ENCODE measurements at places on chromosomes 5 and 9.

GRCh38 chr9:82132024-82132423 is 143.5 kb downstream of the SPATA31D1 start:
- no peak for DNase-seq

DNA sequence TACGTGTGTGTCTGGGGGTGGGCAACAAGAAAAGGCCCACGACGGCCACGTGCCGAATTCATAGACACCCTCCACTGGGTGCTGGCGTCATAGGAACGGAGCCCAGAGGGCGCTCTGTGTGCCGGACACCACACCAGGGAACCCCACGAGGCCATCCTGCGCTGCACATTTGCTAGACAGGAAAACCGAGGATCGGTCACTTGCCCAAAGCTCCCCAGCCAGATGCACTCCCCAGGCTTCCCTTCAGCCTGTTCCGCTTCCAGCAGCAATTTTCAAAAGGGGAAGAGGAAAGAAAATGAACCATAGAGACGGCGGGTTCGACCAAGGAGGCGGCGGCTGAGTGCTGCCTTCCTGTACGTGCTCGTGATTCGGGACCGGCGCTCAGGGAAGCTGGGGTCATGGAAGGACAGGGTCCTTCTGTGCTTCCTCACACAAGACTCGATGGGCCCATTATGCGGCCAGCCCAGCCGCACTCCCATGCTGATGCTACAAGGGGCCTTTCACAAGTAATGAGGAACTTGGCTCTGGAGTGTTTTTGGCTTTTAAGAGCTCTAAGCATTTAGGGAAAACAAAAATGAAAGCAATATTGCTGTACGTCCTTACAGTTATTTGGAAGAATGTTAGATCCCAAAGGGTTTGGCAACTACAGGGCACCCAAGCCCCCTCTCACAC is 124.6 kb upstream of the SARDH start:
- DNase-seq: peak; percentile 80

GRCh38 chr5:42811591-42812446 is at the start of gene SELENOP:
Gene SELENOP, minus strand, starts transcription at chr5:42811892. Its CDS starts 3,539 bp downstream, at chr5:42808353.
- DNase-seq: peak; percentile 70

GRCh38 chr5:69467442-69468225 is 25.0 kb upstream of the OCLN start:
- DNase-seq: no peak

GRCh38 chr5:68720884-68721610 is 372.8 kb upstream of the SLC30A5 start:
- no peak for DNase-seq

- no peak for DNase-seq
Observed at GRCh38 chr9:133750982-133751649, 13.0 kb upstream of the SARDH start.

DNA sequence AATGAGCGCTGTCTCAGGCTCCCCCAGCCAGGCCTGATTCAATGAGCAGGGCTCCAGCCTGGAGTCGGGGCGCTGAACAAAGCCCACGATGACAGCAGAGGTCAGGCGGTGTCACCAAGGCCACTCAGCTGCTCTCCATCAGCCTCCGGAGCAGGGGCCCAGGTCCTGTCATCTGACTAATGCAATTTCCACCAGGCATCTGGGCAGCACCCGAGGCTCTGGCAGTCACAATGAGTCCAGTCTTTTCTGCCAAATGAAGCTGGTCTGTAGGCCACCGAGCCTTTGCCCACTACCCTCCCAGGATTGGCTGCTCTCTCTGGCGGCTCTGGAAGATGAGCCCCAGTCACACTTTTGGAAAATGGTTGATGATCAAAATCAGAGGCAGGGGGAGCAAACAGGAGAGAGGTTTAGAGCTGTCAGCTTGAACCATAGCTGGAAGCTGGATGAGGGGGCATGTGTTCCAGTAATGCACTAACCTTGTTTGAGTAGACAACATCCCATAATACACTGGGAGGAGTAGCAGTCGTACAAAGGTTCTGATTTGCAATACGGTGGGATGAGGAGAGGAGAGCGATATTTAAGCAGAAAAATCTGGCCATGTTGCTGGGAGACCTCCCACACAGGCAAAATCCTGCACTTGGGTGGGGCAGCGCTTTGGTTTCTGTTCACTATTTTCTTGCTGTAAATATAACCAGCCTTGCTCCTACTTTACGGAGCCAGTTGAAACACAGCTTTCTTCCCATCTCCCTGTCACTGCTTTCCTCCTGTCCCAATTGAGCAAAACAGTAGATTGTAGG is 306.4 kb upstream of the PANK3 start:
- no peak for DNase-seq
